ENCODE measurements at places on chromosomes 4 and X. TPM values are rescaled to one million over a fixed set of nuclear protein-coding genes. Genes with fewer than 3 reads are reported as not detected.

ADH1A gene
- total RNA-seq, result not detected

GLOD5 gene
- not detected for total RNA-seq

DRD5 gene
- not detected for total RNA-seq

TRPC5OS gene
- not detected for total RNA-seq

DMRTC1B gene
- total RNA-seq, result not detected

Data from ascending aorta (tissue), 2 donors.